T-helper 17 cell (primary cell): ENCODE measurements at places on chromosomes 12 and 14.

DNA sequence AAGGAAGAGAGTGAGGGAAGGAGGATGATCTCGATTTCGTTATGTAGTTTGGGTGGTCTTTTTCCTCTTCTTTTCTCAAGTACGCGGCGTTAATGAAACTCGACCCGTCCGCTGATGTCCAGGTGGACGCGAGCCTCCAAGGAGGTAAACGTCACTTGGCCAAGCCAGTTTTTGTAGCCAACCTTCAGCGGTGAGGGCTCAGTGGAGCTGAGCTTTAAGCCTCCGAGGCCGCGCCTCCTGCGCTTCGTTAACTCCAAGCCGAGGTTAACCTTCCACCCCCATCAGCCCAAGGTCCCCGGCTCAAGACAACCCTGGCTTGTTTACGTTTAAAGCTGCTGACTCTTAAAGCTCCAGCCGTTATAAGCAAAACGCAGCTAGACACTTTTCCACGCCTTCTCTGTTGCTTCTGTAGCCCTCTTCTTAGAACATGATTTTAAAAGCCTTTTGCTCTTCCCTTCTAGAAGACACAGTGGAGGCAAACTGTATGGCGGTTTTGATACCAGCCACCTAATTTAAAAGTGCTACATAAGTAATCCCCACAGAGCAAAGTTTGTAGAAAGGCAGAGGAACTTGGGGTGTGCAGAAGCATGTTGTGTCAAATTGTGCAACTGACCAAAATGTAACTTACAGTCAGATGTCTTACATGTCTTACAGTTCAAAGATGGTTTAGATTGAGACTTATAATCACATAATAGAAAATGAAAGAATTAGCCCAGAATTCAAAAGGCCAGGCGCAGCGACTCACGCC, 923 bp upstream of the ITPR2 start:
- no peak for DNase-seq

DNA sequence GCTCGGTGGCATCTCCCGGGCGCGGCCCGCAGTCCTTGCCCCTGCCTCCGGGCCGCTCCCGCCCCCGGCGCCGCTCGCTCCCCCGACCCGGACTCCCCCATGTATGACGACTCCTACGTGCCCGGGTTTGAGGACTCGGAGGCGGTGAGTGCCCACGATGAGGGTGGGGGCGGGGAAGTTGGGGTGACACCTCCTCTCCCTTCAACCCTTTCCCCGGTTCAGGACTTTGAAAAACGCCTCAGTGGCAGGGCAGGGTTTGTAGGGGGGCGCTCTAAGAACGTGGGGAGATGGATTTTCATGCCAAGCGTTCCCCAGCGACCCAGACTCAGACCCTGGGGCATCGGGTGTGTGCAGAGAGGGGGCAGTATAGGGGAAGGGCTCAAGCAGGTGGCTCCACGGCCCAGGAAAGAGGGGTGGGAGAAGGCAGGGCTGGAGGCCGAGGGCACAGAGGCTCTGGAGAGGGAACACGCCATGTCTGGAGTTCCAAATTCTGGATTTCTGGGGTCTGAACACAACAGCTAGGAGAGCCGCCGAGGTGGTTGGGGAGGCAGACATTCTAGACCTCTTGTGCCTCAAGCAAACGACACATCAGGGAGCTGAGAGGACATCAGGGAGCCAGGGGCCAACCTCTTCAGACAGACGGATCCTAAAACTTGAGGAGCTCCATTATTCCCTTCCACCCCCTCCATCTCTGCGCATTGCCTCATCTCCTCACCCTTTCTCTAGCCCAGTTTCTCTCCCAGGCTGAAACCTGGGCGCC, 715 bp downstream of the CACNB3 start:
- no peak for DNase-seq

GRCh38 chr12:124372831-124373230, 77.9 kb downstream of the RFLNA start:
- no peak for DNase-seq

- no peak for DNase-seq
These were observed 10.9 kb upstream of the HVCN1 start for GRCh38 chr12:110699591-110700445.

DNA sequence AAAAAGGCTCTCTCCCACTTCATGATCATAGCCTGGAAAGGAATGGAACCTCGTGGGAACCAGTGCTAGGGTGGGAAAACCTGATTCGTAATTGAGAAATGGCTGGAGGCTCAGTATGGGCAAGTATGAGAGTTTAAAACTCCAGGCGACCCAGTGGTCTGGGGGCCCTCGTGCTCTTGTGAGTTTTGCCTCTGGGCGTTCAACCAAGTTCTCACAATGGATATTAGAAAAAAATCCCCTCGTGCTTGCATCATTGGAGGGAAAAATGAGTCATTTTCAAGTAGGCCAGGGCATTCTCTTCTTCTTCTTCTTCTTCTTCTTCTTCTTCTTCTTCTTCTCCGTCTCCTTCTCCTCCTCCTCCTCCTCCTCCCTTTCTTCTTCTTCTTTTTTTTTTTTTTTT, 39.0 kb downstream of the GPR68 start:
- DNase-seq: no peak

- no peak for DNase-seq
These were observed 186.2 kb downstream of the PELI2 start for GRCh38 chr14:56304456-56304855.
